ENCODE measurements at places on chromosomes 4 and X.

- DNase-seq = no peak
Measured at GRCh38 chr4:18180892-18181291, 159.3 kb upstream of the LCORL start.

GRCh38 chr4:83852085-83852451 lies 316.2 kb downstream of the GPAT3 start:
- DNase-seq = no peak

DNA sequence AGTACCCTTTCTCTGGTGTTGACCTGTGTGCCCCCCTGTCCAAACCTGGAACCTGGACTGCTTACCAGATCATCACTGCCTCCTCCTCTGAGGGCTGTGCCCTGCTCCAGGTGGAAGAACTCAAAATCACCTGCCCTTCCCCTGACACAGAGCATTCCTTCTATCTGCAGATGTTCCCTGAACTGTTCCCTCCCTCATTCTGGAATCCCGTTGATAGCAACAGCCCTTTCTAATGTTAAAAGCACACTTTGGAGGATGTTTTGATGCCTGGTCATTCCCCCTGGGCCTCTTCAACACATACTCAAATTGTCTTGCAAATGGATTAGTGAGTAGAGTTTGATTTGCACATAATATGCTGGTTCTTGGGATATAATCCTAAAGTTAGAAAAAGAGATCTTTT lies 225.8 kb downstream of the FGF13 start:
- DNase-seq = no peak

DNA sequence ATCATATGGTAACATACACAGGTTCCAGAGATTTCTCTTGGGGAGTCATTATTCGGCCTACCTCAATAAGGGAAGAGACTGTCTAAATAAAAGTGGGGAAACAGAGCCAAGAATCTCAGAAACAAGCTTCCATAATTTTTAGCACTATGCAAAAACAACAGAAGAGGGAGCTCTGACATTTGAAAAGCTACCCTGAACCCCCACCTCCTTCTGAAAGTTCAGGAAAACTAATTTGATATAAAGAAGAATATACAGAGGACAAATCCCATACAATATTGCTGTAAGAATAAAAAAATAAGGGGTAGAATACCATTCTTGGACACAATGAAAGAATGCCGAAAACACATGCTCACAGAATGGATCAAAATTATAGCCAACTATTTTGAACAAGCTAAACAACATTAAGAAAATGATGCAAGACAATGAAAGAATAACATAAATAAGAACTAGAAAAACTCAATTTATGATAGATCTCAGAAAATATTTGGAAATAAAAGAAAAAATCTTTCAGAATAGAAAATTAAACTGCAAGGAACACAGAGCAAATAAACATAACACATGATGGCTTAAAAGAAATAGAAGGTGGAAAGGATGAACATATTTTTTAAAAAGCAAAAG lies 14.4 kb upstream of the ZNF41 start:
- DNase-seq = no peak

DNA sequence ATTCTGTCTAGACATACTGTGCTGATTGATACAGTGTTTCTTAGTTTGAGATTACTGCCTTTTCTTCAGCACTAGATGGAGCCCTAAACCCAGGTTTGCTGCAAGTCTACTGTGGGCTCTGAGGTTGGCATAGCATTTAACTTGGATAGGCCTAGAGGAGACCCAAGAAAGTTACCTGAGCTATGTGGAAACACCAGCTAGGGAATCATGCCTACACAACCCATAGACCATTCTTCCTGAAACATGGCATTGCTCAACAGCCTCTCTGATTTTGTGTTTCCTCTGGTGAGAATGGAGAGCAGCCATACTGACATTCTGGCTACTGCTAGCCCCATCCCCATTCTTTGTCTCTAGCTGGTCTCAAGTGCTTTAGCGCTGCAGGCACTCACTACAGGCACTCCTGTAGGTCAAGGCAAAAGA lies 287.7 kb upstream of the PCDH18 start:
- no peak for DNase-seq

GRCh38 chr4:4419896-4420295 lies 33.0 kb downstream of the NSG1 start:
- DNase-seq = peak; percentile 43

DNA sequence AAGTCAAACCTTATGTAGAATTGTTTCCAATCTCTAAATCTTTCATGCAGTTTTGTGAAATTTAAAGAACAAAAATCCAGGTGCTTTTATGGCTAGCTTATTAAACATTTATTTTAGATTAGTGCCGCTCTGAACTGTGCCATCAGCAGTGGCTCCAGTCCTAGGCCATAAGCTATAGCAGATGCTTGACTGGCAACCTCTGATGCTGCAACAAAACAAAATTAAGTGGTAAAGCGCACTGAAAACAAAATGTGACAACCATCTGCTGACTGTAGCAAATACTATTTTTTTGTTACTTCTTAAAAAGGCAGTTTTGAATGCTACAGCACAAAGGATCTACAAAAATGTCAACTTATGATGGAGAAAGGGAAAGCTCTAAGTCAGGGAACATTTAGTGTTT lies 237.4 kb downstream of the DCLK2 start:
- no peak for DNase-seq

DNA sequence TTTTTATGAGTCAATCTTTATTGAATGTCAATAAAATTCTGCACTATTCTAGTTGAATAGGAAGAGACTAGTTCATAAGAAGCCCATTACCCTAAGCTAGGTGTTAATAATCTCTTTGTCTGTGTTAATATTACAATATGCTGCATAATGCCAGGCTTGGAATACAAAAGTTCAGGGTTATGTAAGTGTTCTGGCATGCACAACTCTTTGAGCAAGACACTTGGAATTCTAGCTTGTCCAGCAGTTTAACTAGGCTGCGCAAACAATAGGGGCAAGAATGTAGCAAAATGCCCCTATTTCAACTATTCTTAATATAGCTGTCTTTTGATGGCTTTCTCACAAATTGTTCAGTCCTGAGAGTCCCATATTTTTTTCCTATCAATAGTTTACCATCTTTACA lies 31.3 kb upstream of the ETNPPL start:
- DNase-seq = no peak

DNA sequence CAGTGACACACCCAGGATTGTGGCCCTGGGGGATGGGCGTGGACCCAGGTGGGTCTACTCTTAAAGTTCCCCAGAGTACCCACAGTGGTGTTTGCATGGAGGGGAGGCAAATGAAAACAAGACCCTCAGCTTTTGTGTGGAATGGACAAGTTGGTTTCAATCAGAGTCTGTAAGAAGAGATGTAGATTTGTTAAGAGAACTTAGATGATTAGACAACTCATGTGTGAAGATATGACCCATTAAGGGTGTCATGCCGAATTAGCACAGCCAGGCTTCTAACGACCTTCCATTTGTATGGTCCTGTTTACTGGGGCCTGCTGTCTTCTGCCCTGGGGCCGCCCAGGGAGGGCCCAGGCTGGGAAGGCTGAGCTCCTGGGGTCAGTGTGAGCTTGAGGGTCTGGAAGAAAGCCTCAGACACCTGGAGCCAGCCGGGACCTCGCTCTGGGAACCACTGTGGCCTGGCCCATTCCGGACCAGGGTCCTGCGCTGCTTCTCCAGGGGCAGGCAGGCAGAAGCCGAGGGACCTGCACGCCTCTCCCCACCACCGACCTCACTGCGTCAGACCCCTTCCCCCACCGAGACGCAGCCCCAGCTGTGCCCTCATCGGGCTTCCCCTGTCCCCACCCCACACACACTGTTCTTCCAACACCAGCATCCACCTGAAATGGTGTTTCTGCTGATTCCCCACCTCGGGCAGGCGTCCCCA lies 20.4 kb downstream of the UVSSA start:
- no peak for DNase-seq

DNA sequence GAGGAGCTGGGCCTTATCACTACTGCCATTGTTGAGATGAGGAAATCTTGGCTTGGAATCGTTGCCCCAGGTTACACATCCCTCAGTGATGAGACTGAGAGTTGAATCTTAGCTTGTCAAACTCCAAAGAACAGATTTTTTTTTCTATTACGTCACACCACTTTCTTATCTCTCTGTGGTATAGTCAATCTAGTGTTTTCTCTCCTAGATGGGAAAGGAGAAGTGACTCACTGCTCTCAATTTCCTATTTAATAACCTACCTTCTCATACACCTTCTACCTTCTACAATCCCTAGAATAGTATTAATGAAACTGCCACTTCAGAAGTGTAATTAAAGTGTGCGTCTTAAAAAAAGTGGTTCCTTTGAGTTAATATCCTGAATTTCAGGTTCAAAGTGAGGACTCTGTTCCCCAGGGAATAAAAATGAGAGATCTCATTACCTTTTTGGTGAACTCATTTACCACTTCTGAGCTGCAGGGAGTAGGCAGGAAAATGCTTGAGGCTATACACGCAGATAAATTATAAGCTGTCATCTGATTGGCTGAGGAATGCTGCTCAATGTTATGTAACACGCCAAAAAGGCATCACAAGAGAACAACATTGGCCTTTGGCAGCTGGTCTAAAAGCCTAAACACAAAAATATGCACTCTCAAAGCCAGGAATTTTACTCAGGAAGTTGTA lies 59.3 kb downstream of the MAD2L1 start:
- no peak for DNase-seq

DNA sequence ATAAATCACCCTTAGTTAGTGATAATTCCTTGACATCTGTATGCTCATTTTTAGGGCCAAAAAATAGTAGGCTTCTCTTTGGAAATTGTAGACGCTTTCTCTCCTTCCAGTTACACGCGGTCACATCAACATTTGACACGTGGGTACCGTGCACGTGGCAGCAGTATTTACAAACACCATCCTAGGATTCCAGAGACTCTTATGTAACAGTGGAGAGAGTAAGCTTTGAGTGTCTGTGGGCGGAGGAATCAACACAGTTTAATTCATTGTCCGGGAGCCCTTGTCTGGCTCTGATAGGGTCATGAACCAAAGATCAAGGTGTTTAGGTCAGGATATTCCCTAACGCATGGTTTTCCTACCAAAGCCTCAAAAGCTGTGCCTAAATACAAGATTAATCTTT lies 12.2 kb downstream of the TET2 start:
- DNase-seq = no peak

DNA sequence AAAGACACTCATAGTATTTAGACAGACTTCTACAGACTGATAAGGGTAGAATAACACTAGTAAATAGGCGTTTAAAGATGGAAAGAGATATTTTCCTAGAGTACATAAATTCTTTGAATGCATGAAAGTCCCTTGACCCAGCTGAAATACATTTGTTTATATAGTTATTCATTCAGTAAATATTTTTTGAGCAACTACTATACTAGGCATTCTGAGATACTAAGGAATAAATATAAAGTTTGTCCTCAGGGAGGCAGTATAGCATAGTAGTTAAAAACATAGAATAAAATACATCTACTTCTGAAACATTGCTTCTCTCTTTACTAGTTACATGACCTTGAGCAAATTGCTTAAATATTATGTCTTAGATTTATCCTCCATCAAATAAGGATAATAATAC lies 27.4 kb downstream of the HMGN5 start:
- DNase-seq = no peak

DNA sequence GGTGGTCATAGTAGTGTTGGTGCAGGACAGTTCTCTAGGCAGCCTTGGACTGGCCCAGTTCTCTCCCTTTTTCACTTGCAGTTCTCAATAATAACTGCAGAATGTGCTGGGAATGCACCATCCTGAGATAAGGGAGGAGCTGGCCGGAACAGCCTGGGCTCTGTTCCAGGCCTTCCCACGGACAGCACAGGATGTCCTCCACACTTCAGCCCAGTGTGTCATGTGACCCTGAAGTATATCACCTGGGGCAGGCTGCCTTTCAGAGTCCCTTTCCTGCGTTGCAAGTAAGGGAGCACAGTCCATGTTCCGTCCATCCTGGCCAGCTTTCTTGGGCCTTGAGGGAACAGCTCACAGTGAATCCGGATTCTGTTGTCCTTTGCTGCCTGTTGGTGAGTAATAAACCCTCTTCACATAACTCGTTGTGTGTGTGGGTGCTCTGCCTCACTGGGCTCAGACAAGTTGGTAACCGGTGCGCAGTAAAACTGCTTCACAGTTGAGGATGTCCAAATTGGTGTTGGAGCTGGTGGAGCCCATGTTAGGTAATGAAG lies 32.3 kb upstream of the BBS12 start:
- DNase-seq = no peak

GRCh38 chrX:10404436-10404835 lies 215.9 kb downstream of the MID1 start:
- DNase-seq = no peak

DNA sequence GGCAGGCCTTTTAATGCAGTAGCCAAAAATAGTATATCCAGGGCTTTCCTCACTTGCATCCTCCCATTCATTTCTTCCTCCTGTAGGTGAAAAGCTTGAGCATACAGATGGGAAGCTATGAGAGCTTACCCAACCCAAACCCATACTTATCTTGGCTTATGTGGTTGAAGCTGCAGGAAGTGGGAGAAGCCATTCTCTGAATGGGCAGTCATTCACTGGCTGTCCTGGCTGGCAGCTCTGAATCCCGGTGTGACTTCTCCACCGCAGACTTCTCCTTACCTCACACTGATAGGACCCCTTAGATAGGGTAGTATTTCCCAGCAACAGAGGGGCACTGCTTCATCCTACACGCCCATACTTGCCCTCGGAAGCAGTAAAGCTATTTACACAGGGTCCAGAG lies 125.4 kb downstream of the AMMECR1 start:
- DNase-seq = no peak

GRCh38 chrX:38985375-38985774 lies 184.1 kb downstream of the MID1IP1 start:
- no peak for DNase-seq

DNA sequence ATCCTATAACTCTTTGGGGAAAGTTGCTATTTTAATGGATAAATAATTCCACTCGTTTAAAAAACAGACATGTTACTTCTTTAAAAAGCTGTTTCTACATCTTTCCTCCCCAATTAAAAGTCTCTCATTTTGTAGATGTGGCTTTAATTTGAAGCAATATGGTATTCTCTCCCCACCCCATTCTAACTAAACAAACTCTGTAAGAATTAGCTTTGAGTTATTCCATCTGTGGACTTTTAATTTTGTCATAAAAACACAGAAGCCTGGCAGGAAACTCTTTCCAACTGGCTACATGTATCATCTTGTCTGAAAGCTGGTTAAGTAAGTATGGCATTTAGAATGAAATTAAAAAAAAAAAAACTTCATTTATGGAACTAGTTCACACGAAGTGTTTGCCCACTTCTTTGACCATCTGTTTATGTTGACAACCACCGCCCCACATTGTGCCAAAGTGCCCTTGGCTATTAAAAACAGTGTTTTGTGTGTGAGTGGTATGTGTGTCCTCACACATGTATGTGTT lies 140.3 kb downstream of the NAA11 start:
- no peak for DNase-seq

DNA sequence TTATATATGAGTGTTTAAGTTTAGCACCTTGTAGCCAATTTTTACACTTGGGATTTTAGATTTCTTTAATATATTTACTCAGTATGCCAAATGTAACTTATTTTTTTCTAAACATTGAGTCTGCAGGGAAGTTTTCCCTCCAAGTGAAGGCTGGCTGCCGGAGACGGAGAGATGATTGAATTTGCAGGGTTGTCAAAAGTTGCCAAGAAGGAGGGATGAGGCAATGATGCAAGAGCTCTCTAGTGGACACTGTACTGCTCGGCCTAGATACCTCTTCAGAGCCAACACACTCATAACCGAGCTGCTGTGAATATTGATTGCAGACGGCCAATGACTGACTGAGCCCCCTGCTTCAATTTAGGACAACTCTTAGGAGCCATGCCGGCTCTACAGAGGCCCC lies 318.6 kb upstream of the CASK start:
- DNase-seq = no peak

GRCh38 chr4:144014808-144015207 lies 4.4 kb downstream of the GYPB start:
- no peak for DNase-seq

Measured in coronary artery (tissue), 2 donors.